Cortex of kidney (tissue), 1 donor: ENCODE measurements at places on chromosomes 5 and 9.

DNA sequence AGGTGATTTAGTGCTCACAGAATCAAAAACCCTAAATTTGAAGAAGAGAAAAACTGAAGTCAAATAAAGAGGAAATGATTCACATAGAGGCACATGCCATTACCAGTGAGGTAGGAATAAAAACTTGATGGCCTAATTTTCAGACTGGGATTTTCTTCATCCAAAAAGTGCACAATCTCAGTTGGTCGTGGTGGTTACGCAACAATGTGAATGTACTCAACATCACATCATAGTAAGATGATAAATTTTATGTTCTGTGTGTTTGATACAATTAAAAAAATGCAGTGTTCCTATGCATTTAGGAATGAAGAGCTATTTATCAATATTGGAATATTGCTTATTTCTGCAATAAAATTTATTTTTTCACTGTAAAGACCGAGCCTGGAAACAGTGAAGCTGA is 60.7 kb downstream of the SV2C start:
- DNase-seq: no peak

GRCh38 chr5:136620621-136621020 is 255.3 kb upstream of the TRPC7 start:
- DNase-seq: no peak

GRCh38 chr5:143664623-143665022 is 147.3 kb upstream of the HMHB1 start:
- DNase-seq: no peak

DNA sequence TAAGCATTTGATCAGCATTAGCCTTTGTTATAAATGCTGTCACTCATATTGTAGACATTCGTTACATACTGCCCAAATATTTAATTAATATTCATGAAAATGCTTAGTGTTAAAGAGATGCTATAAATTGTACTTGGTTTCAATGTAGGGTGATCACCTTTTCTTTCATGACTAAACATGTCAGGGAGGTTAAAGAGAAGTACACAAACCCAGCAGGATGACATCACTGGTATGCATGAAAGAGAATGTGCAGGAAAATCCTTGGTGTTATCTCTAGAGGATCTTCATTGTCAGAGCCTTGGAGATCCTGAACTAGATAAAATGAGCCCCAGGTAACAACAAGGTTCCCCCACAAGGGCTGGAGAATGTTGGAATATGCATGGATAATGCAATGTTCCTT is 33.0 kb upstream of the SV2C start:
- no peak for DNase-seq

DNA sequence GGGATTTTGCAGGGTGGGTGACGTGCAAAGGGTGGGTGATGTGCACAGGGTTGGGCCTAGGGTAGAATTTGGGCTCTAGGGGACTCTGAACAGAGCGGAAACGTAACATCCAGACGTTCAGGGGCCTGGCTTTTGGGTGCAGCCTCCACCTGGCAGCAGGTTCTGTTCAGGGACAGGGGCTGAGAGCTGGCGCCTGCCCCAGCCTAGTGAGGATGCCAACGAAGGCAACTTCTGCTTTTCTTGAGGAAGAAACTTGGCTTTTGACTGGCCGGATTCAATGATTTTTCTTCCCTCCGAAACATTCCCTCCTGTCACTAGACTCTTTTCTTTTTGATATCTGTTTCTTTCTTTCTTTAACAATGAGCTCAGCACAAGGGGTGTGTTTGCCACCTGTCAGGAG is 38.6 kb upstream of the SLC6A19 start:
- DNase-seq: no peak
